ENCODE measurements at places on chromosomes 3 and 15. TPM values are rescaled to one million over a fixed set of nuclear protein-coding genes. Genes with fewer than 3 reads are reported as not detected.

GRCh38 chr3:24199775-24200247, 254.7 kb downstream of the NR1D2 start:
- no peak for DNase-seq
- H3K4me1 ChIP-seq: no peaks in the 10 kb centered on the region
- peaks cover 19% of the 10 kb centered on the region for H3K27me3 ChIP-seq
- H3K36me3 ChIP-seq: no peaks in the 10 kb centered on the region
- H3K4me3 ChIP-seq: no peak overlapping the region

DNA sequence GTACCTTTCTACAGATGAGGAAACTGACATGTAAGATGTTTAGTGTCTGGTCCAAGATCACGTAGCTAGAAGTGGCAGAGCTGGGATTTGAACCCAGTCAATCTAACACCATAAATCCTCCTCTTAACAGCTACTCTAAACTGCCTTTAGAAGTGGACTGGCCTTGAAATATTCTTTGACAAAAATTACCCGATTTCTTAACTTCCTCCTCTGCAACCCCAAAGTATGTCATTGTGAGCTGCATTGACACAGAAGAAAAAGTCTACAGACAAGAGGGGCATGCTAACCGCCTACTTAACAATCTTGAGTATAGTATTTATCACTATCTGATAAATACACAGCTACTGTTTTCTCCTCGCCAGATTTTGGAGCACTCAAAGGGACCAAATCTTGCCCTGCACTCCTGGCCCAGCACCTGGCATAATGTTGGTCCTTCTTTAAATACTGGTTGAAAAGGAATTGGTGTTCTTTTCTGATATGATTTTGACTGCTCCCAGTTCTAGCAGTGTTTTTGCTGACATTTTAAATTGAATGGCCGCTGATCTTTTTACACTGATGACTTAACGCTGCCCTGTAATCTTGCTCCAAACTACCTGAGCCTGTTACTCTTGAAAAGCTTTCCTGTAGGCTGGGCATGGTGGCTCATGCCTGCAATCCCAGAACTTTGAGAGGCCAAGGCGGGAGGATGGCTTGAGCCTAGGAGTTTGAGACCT, 36.9 kb downstream of the ITPR1 start:
- no peak overlapping the region for H3K27ac ChIP-seq
- no peaks in the 10 kb centered on the region for H3K27me3 ChIP-seq
- peaks cover 15% of the 10 kb centered on the region for H3K36me3 ChIP-seq
- H3K4me1 ChIP-seq: peaks cover 8% of the 10 kb centered on the region
- H3K4me3 ChIP-seq: no peak overlapping the region

- no peak overlapping the region for H3K4me3 ChIP-seq
- H3K4me1 ChIP-seq: no peaks in the 10 kb centered on the region
- no peaks in the 10 kb centered on the region for H3K36me3 ChIP-seq
- H3K27me3 ChIP-seq: peaks cover 63% of the 10 kb centered on the region
Measured at GRCh38 chr3:187677604-187678003, 7.4 kb upstream of the SST start.

DNA sequence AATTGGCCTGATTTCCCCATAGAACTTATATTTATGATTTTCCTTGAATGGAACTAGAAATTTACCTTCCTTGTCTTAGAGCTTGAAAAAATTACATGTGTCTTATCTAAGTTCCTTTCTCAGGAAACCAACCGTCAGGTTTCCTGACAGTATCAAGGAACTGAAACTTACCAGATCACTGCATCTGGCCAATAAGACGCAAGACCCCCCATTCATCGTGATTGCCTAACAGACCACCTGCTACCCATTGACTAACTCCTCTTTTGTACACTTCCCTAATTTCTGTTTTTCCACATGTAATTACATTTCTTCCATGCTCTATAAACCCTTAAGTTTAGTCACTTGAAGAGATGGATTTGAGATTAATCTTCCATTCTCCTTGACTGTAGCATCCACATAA, 517.2 kb upstream of the CBLB start:
- H3K27me3 ChIP-seq: no peaks in the 10 kb centered on the region
- H3K4me1 ChIP-seq: peaks cover 2% of the 10 kb centered on the region

GRCh38 chr3:66565301-66565700, 64.5 kb upstream of the LRIG1 start:
- H3K36me3 ChIP-seq: no peaks in the 10 kb centered on the region
- peaks cover 11% of the 10 kb centered on the region for H3K27me3 ChIP-seq
- no peak for DNase-seq
- no peaks in the 10 kb centered on the region for H3K4me1 ChIP-seq

DNA sequence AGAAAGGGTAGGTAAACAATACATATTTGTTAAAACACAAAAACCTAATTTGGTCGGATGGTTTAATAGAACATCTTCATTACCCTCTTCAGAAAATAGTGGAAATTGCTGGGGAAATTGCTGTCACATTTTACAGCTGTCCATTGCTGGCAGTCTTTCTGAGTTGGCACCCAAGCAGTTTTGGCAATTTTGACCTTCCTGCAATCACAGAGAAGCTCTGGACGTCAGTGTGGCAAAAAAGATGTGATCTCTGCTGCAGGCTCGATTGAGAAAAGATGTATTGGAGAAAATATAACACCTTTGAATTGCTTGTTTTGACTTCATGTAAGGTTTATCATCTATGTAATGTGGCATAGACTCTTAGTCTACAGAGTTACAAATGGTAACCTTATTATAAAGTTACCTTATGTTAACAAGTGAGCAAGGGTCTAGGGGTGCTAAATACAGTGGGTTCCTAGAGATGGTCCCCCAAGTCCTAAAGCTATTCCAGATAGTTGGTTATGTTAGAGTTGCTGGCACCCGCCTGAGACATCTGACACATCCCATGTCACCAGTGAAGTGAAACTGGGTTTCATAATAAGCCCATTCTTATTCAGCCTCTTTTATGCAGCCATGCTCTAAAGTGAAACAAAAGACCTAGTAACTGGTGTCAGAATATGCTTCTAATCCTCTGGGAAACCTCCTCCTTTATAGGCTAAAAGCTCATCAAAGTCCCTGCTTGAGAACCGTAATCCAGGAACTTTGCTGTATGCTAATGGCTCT, 14.0 kb downstream of the UBE2E1 start:
- peaks cover 17% of the 10 kb centered on the region for H3K36me3 ChIP-seq
- no peak for DNase-seq
- H3K4me1 ChIP-seq: peaks cover 17% of the 10 kb centered on the region
- H3K27ac ChIP-seq: no peak overlapping the region
- no peaks in the 10 kb centered on the region for H3K27me3 ChIP-seq
- H3K4me3 ChIP-seq: no peak overlapping the region

DNA sequence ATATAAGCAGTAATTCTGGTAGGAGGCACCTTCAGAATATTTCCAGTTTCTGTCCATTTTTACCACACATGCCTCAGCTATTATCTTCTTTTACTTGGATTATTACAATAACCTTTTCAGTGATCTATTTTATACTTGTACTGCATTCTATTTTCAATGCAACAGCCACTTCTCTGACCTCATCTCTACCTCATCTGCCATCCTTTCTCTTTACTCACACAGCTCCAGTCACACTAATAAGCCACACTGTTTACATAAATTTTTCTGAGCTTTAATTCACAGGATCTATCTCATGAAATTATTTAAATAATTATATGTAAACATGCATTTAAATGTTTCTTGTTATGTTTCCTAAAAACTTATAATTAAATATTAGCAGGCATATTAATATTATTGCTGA, 47.3 kb upstream of the BCHE start:
- no peak for DNase-seq
- no peaks in the 10 kb centered on the region for H3K4me1 ChIP-seq
- no peaks in the 10 kb centered on the region for H3K36me3 ChIP-seq
- H3K27ac ChIP-seq: no peak overlapping the region
- no peaks in the 10 kb centered on the region for H3K27me3 ChIP-seq
- no peak overlapping the region for H3K4me3 ChIP-seq

Gene CD200
- total RNA-seq: 3.6 TPM

DNA sequence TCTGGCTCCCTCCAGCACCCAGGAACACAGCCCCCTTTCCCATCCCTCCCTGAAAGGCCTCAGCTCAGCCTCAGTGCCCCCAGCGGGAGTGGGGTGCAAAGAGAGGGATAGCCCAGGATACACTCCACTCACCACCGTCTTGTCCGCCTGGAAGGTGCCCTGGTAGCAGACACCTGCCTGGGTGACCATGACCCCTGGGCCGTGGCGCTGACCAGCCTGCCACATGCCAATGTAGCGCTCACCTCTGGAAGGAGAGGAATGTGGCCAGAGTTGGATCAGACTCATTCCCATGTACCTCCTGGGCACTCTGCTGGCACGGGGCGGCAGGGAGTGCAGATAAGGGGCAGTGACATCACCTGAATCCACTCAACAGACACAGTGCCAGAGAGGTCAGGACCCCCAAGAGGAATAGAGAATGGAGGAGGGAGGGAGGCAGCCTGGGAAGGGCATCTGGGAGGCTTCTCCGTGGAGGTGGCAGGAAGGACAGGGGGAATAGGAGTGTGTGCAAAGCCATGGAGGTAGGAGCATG, 13.1 kb downstream of the ALS2CL start:
- no peaks in the 10 kb centered on the region for H3K4me1 ChIP-seq
- no peak for DNase-seq
- no peak overlapping the region for H3K4me3 ChIP-seq
- H3K27me3 ChIP-seq: no peaks in the 10 kb centered on the region

DNA sequence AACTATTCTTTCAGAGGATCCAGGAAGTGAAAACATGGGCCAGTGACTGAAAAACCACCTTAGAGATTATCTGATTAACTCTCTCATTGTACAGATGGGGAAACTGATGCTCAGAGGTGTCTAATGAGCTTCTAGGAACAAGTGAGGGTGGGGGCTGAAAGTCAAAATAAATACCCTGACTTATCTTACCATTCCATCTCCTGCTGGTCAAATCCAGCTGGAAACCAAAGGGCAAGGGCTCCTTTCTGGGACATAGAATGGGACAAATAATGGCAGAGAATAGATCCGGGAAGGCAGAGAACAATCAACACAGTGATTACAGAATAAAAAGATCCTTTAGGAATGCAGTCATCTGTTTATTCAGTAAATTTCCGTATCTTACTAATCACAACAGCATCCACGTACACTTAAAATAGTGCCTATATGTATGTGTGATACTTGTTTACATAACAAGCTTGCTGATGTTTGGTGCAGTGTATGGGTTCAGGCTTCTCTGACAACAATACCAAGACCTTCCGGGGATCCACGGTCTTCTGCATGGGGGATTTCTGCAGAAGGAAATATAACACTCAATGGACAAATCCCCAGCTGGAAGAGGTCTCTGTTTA, 173.2 kb downstream of the THSD4 start:
- H3K27me3 ChIP-seq: peaks cover 4% of the 10 kb centered on the region
- no peak for DNase-seq
- H3K4me1 ChIP-seq: peaks cover 13% of the 10 kb centered on the region
- H3K36me3 ChIP-seq: no peaks in the 10 kb centered on the region
- no peak overlapping the region for H3K4me3 ChIP-seq
- no peak overlapping the region for H3K27ac ChIP-seq
